ENCODE measurements at places on chromosomes 16 and 17.

GRCh38 chr16:67666559-67667452 is at the start of the genes C16orf86 and ENKD1:
TSS of gene C16orf86 (plus strand) at chr16:67666814. CDS start at chr16:67666971, 157 bp downstream.
TSS of gene ENKD1 (minus strand) at chr16:67666750. CDS start at chr16:67666442, 308 bp downstream.
- no peak for DNase-seq

DNA sequence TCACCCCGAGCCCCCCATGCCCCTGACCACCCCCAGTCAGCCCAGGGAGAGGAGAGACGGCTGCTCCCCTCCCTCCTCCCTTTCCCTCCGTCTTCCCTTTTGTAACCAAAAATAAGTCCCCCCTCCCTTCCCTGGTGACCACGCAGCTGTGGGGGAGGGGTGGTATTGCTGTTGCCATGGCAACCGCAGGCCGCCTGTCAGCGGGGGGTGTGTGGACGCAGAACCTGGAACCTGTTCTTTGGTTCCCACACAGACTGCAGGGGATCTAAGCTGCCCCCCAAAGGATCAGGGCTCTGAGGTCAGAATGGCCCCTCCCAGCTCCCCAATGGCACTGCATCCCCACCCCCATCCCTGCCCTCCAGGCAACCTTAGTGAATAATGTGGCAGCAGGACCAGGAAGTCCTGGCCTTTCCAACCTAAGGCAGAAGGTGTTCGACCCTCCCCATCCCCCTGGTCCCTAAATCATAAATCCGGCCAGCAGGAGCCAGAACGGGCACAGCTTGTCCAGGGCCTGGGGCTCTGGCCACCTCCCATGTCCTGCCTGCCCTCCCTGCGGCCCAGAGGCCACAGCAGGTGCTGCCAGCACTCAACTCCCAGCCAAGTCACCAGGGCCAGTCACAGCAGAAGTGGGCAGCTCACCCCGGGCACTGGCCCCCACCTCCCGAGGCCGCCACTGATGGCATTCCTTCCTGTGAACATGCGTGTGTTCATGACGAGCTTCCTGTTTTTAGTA is 12.0 kb downstream of the CA4 start:
- DNase-seq, result no peak

- DNase-seq, result no peak
Measured at GRCh38 chr16:2529961-2530628, 1.1 kb downstream of the CEMP1 start.

GRCh38 chr16:79379095-79379494 is 221.4 kb downstream of the MAF start:
- DNase-seq, result no peak
